ENCODE measurements at places on chromosomes 11 and 22.

DNA sequence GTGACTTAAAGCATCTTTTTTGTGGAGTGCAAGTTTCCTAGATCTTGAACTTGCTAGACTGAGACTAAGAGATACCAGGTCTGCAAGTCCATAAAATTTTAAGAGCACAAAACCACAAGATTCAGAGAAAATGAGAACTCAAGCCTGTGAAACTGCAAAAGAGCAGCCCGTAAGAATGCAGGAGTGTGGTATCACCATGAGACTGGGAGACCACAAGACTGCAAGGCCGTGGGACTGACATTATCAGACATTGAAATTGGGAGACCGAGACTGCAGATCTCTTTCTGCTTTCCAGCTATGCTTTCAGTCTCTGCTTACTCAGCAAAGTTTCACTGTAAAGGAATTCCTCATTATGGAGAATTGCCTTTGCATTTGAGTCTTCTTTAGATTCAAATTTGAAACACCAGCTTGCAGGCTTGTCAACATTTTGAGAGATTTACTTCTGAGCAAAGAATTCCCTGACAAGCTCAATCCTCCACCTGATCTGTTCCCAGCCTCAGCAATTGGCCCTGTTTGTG, 621.2 kb downstream of the KCNA4 start:
- no peak for DNase-seq

GRCh38 chr11:120489799-120490198, 21.7 kb upstream of the GRIK4 start:
- DNase-seq, result no peak

DNA sequence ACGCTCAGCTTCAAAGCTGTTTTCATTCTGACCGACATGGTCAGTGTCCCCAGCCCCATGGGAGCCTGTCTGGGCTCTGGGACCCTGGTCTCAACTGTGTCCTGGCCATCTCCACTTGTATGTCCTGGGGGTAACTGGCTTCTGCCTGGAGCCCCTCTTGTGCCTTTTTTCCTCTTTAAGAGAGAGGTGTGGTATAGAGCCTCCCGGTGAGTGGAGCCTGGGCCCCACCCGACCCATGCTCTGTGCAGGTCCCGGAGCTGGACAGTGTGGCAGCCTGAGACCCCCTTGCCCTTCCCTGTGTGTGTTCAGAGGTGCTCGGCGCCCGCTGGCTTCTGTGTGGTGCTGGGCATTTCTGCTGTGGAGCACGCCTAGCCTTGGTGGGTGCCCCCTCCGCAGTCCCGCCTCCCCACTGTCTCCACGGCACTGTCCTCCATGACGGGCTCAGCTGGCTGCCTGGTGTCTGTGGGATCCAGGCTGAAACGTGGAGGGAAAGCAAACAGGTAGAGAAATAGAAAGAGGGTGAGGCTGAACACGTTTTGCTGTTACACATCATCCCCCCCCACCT, 74.9 kb downstream of the PARVB start:
- DNase-seq, result no peak

GRCh38 chr22:19405133-19405532, 26.4 kb downstream of the HIRA start:
- DNase-seq, result no peak

DNA sequence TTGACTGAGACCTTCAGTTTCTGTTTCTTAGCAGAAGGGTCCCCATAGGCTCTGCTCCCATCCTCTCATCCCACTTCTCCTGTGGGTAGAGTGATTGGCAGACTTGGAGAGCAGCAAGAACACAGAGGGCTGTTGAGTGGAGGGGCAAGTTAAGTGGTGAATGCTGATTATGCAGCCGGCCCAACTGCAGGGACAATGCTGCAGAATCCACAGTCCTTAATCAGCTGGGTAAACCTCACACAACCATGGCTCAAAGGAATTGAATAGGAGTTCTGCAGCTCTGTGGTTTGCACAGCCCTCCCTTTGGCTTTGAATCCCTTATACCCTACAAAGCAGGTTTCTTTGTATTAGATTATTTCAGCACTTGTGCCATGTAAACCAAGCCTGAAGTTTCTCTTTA, 161.1 kb downstream of the NAV2 start:
- DNase-seq, result no peak

DNA sequence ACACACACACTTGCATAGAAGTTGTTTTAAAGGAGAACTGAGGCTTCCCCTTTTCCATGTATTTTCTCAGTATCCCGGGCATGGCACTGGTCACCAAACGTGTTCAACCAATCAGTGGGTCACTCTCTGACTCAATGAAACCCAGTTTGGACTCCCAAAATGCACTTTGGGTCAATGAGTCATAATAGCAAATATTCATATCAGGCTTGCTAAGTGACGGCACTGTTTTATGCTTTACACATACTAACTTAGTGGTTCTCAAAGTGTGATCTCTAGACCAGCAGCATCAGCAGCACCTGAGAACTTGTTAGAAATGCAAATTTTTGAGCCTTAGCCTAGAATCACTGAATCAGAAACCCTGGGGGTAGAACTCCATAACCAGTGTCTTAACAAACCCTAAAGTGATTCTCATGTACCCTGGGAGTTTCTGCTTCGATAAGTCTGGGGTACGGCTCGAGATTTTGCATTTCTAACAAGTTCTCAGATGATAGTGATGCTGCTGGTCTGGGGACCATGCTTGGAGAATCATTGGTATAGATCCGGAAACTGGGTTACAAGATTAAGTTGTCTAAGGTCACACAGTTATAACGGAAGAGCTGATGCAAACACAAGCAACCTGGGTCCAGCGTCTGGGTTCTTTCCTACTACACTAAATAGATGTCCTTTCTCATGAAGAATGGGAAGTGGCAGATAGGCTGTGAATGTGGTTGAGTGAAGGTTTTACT, 35.6 kb downstream of the ETS1 start:
- DNase-seq, result no peak

GRCh38 chr22:47836957-47837356, 1074.5 kb downstream of the TBC1D22A start:
- no peak for DNase-seq

DNA sequence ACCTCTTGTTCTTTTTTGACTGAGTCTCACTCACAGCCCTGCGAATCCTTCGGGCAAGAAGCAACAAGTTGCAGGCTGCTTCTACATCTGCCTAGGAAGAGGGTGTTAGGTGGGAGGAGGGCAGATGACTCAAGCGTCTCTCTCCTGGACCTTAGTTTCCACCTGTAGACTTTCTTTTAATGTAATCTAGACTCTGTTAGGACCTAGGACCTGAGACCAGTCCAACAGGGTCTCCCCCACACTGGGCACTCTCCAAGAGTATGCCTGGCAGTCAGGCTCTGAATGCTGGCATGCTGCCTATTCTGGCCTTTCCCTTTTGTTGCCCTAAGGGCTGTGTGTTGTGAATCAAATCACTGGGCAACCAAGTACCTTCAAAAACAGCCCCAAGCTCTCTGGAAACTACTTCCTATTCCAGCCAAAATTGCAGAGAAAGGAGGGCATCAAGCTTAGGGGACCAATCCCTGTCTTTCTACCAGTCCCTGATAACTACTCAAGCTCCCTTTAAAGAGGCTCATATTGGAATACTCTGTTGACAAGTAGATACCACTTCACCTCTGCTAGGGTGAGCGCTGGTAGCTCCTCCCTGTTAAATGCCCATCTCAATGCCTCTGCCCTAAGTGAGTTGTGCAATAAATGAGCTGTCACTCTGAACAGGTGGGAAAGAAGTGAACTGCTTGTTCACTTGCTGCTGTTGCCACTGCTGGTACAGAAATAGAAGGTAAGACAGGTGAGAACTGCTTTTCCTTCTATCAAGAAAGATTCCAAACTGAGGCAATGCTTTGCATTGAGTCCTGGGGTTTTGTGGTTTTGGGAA, at the start of gene BBOX1:
Gene BBOX1 (plus strand): TSS at position 514 of the 814 bp plus-strand sequence. CDS start 14,616 bp downstream, outside the sequence.
- no peak for DNase-seq

GRCh38 chr11:15532432-15532831, 417.7 kb downstream of the INSC start:
- no peak for DNase-seq

DNA sequence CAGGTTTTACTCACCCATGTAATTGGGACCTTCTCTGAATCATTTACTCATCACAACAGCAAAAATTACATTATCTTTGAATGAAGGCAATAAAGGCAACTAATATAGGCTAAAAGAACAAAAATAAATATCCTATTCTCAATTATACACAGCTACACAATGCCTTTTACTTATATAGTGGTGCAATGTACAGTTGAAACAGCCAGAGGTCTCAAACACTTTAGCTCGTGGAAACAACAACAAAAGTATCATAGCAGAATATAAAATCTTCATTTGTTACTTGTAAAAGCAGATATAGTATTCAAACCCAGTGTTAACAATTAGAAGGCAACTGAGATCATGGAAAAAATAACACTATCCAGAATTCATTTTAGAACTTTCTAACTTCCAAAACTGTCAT, 20.6 kb upstream of the CCDC34 start:
- no peak for DNase-seq

GRCh38 chr11:33828604-33829429, 54.5 kb upstream of the FBXO3 start:
- no peak for DNase-seq

DNA sequence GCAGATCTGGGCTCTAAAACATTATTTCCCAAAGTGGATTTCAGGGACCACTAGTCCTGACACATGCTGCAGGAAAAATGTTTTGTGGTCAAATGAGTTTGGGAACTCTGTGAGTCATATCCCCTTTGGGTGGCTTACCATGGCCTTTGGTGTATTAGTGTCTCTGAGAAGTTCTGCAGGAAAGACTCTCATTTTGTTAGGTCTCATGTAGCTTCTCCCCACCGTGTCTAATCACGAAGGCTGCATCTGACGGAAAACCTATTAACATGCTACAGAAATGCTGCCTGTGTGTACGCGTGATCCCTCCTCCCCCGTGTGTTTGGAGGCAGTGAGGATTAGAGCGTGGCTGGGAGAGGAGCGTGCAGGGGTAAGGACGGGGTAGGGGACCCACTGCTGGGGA, 191.7 kb downstream of the ST3GAL4 start:
- DNase-seq, result no peak

DNA sequence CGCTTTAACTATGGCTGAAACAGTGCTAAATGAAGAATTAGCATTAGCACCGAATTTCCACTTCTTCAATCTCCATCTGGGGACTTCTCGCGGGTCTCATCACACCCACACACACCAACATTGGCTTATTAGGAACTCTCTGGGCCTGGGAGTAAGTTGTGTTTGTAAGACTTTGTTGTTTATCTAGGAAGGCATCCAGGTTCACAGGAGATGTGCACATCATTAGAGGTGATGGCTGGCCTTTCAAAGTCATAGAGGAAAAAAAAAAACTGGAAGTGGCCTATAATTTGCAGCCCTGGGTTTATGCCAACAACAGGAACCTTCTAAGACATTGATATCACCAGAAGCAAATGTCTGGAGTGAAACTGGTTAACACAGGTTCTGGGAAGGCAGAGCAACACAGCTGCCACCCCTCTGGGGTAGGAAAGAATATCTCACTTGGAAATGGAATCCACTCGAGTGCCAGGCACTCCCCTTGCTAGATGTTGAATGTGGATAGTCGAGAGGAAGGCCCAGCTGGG, 84.5 kb downstream of the TRAF6 start:
- no peak for DNase-seq

DNA sequence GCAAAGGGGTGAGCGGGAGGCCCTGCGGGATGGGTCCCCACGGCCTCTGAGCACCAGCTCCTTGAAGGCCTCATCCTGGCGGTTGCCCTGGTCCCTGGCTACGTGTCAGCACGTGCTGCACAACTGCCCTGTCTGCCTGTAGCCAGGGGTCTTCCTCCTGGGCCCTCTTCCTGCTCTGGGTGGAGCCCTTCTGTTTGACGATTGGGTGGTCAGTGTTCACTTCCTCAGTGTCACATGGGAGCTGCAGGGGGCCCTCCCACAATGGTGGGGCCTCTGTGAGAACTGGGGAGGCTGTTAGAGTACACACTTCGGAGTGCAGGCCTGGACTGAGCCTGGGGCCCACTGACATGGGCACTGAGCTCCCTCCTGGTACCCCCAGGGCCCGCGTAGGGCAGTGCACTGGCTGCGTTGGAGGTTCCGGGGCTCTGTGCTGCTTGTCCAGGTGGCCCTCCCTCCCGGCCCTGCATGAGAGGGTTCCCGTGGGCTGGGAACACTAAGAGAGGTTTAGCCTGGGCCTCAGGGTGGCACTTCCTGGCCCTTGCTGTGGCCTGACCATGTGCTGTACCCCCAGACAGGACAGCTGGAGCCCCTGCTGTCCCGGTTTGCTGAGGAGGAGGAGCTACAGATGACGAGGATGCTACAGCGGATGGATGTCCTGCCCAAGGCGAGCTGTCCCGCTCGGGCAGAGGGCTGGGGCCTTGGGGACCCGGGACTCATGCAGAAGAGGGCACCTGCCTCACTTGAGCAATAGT, 13.8 kb downstream of the DGCR6L start:
- no peak for DNase-seq

DNA sequence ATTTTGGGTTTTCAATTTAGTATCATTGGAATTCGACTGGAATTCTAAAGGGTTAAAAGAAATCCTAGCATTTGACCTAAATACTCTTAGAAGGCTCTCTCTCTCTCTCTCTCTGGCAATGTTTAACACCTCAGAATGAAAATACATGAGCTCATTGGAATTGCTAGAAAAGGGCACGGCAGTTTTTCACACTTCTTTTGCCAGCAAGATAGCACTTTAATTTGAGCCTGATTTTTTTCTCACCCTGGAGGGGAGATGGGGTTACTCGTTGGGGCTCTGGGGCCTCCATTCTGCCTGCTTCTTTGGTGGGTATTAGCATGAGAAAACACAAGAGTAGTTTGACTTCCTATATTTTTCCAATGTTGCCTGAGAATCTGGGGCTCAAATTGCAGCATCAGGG, 22.8 kb upstream of the CLMP start:
- DNase-seq, result no peak

DNA sequence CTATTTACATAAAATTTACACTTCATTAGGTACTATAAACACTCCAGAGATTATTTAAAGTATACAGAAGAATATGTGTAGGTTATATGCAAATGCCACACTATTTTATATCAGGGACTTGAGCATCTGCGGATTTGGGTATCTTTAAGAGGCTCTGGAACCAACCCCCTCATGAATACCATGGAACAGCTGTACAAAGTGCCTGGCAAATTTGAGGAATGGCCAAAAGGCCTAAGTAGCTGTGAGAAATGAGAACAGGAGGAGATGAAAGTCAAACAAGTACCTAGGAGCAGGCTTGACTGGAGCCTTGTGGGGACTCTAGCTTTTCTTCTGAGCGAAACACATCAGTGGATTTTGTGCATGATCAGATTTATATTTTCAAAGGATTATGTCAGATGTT, 149.3 kb downstream of the RBFOX2 start:
- no peak for DNase-seq

- no peak for DNase-seq
Observed at GRCh38 chr11:61195719-61196118, 7.6 kb upstream of the PGA3 start.

Data from thoracic aorta (tissue), 2 donors.